ENCODE measurements at places on chromosomes 3 and 15. TPM values are rescaled to one million over a fixed set of nuclear protein-coding genes. Genes with fewer than 3 reads are reported as not detected.

DNA sequence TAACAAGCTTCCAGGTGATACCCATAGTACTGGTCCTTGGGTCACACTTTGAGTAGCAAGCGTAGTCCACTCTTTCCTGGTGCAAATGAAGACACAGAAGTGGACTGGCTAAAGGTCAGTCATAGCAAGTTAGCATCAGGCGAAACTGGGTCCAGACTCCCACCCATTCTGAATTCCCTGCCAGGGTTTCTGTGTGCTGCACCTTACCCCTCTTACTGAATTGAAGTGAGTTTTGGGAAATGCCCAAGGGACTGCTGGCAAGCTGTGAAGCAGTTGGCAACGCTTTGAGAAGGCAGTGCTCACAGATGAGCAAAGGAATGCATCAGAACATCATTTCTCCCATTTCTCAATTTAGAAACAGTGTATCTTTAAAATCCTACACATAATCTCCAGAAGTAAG is 1.8 kb upstream of the LSG1 start:
- no peak for DNase-seq

GRCh38 chr3:76025561-76025960 is 240.2 kb upstream of the ZNF717 start:
- no peak for DNase-seq

DNA sequence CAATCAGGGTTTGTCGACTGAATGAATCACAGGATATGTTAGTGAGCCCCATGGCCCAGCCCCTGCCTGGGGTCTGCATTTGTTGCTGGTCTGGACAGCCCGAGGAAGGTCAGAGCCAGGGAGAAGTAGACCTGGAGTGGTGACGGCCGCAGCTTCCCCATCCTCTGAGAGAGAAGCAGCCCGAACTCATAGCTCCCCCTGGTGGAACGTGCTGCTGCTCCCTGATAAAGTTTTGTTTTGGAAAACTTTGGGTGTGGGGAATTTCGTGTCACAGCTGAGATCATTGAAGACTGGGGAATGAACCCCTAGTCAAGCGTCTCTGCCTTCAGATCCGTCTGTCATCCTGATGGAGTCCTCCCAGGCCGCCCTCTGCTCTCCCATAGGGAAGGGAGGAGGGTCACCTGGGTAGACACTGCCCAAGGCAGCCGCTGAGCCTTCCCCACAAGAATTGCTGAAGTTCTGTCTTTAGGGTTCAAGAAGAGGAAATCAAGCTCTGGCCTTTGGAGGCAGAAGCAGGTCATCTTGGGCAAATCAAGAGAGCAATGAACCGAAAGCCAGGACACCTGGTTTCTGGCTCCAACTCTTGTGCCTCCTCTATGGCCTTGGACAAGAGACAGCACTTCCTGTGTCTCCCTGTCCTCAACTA is 60.5 kb downstream of the GLDN start:
- peak; percentile 59 for DNase-seq

GRCh38 chr3:73552700-73553099 is 72.0 kb downstream of the PDZRN3 start:
- DNase-seq: peak; percentile 47

- DNase-seq: no peak
Measured at GRCh38 chr3:64111872-64112271, 88.6 kb upstream of the PSMD6 start.

DNAH12 gene
- total RNA-seq: 0.32 TPM

GRCh38 chr3:12750658-12751071 is 8.4 kb downstream of the TMEM40 start:
- DNase-seq: peak; percentile 91

- DNase-seq: no peak
Measured at GRCh38 chr3:148880681-148881080, 15.6 kb downstream of the CPA3 start.

DNA sequence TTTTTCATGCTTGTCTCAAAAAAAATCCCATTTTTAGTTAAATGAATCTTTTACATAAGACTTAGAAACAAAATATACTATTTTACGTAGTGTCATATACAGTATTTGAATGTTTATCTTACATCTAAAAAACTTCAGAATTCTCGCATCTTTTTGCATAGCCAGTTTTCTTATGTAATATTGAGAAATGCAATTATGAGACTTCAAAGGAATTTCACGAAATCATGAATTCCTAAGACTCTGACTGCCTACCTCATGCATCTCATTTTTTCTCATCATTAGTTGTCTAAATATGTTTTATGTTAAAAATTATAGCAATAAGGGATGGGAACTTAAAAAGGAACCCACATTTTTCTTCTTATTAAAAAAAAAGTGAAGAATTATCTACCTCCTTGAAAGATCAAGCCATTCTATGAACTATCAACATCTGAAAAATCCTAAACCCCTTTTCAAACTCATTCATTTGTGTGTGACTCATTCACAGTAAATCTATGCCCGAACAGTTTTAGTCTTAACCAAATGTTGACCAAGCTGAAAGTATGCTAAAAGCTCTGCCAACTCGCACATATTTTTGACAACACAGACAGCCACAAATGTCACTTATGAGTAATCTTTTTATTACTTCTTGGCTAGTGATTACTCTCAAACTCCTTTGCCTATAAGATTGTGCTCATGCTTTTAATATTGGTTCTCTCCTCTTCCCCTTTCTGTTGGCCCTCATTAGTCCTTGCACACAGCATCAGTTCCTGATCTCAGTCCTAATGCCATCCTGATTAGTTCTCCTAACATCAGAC is 115.9 kb downstream of the DCLK3 start:
- peak; percentile 63 for DNase-seq

SCG3 gene
- not detected for total RNA-seq

- no peak for DNase-seq
Measured at GRCh38 chr3:99212969-99213368, 311.5 kb upstream of the DCBLD2 start.

DNA sequence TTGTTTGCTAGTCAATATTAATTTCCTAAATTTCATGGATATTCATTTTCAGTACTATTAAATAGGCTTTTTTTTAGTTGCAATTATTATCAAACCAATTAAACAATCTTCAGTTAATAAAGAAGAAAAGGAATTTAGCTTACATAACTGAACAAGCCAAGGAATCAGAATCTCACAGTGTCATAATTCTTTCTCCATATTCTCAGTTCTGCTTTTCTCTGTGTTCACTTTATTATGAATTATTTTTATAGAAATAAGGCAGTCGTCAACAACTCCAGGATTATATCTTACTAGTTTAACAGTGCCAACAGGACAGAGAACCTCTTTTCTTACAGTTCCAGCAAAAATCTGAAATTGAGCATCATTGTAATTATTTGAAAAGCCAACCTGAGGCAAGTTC is 221.7 kb downstream of the CGGBP1 start:
- no peak for DNase-seq

ATP13A5 gene
- not detected for total RNA-seq

- no peak for DNase-seq
Measured at GRCh38 chr3:129617381-129618185, 11.1 kb upstream of the PLXND1 start.

DNA sequence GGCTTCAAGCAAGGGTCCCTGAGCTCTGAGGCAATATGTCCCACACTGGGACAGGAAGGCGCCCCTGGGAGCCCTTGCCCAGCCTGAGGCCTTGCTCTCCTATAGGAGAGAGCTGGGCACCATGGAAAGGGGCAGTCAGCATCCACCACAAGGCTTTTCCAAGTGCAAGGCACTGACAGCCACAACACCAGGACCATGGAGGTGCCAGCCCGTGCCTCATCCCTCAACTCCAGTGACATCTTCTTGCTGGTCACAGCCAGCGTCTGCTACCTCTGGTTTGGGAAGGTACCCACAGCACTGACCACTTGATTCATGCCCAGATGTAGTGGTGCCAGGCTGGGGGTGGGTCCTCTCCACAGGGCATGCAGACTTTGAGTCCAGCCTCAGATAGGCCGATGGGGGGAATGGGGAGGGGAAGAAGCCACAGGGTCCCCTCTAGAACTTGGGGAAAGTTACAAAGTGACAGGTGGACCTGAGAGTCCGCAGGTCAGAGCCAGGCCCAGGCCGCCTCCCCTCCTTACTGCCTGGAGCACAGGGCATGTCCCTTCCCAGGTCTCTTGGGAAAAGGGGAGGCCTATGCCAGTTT is 11.8 kb downstream of the VILL start:
- no peak for DNase-seq

GRCh38 chr3:103446953-103447629 is 1012.3 kb downstream of the ZPLD1 start:
- no peak for DNase-seq

OIP5 gene
- not detected for total RNA-seq

- peak; percentile 57 for DNase-seq
Measured at GRCh38 chr15:31489801-31490646, 163.4 kb downstream of the KLF13 start.

DNA sequence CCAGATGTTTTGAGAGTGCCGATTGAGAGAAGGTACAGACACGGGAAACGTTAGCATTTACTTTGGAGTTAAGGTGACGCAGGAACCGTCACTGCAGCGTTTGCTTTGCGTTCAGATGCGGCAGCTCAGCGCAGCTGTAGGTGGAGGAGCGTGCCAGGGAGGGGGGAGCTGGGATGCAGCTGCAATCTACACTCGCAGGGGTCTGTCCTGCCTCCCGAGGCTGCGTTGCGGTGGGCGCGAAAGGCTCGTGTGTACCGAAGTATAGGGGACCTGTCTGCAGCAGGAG is 425 bp upstream of the FYTTD1 start:
- DNase-seq: no peak

DNA sequence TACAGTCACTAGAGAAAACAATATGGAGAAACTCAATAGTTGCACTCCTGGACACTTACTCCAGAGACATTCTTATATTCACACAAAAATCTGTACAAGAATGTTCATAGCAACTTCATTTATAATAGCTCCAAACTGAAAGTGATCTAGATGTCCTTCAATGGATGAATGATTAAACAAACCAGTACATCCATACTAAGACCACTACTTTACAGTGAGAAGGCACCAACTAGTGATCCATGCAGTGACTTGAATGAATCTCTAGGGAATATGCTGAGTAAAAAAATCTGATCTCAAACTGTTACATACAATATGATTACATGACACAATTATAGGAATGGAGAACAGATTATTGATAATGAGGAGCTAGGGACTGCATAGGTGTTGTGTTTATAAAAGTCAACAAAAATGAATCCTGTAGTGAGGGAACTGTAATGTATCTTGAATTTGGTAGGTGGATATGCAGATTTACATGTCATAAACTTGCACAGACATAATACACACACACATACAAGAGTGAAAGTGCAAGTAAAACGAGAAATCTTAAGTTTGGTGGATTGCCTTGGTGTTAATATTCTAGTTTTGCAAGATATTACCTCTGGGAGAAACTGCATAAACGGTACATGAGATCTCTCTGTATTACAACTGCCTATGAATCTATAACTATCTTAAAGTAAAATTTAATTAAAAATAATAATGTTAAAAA is 85.7 kb downstream of the SPATA16 start:
- no peak for DNase-seq

DNA sequence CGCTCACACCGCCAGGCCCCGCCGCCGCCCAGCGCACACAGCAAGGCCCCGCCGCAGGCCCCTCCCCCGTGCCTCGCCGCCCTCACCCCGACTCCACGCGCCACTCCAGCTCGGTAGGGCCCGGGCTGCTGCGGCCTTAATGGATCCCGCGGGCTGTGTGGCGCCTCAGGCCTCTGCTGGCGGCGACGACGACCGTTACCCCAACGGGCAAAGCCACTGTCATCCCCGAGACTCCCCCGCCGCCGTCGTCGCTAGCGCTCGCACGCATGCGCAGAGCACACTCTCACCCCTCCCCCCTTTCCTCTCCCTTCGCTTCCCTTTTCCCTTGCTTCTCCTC is at the start of gene MSL2:
Gene MSL2 (minus strand): TSS at position 272 of the 337 bp plus-strand sequence. CDS start 1,222 bp downstream, outside the sequence.
- DNase-seq: no peak

- DNase-seq: peak; percentile 96
Measured at GRCh38 chr3:177724020-177724638, 526.8 kb upstream of the TBL1XR1 start.

DNA sequence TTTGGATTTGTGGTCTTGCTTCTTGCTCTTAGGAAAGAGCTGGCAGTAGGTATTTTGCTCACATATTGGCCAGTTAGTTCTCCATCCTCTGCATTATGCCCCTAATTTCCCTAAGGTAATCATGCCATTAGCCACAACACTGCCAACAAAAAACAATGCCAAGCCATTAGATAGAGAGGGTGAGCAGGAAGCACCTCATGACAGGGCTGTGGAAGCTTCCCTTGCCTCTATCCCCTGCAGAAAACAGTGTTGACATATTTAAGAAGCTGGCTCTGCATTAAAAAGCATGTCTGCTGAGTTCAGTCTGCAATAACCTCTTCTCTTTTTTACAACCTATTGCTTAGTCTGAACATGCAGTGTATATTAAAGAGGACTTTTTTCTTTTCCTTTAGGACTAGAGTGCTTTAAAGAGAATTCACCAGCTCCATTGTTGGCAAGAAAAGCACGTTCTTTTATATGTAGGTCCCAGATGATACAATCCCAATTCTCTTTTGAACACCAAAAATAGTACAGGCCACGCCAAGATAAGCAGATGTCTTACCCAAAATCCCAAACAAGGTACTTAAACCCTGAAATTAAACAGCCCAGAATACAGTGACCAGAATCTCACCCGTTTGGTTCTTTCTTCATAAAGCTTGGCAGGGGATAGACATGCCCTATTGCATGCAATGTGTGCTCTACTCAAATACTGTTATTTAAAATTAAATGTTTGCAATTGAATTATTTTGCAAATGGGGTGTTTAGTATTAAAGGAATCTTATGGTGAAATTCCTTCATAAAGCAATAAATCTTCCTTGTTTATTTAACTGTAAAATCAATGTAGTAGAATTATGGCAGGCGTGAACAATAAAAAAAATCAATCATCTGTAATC is 93.7 kb upstream of the UBE3A start:
- no peak for DNase-seq

DNA sequence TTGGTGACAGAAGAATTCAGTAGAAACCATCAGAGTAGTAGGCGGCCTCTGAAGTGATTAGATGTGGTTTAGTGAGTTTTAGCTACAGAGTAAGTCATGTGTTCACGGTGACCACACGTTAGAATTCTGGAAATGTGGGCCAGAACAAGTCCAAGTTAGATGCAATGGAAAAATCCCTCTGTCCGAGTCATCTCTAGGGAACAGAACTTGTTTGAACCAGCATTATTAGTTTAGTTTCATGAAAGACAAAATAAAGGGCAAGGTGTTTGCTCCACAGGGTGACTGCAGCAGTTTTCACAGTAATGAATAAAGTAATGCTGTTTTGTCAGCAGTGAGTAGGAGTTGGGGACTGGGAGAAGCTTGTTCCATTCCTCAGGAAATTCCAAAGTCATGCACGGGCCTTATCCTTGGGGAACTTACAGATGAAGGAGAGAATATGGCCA is 100.2 kb downstream of the CGNL1 start:
- DNase-seq: peak; percentile 51

DNA sequence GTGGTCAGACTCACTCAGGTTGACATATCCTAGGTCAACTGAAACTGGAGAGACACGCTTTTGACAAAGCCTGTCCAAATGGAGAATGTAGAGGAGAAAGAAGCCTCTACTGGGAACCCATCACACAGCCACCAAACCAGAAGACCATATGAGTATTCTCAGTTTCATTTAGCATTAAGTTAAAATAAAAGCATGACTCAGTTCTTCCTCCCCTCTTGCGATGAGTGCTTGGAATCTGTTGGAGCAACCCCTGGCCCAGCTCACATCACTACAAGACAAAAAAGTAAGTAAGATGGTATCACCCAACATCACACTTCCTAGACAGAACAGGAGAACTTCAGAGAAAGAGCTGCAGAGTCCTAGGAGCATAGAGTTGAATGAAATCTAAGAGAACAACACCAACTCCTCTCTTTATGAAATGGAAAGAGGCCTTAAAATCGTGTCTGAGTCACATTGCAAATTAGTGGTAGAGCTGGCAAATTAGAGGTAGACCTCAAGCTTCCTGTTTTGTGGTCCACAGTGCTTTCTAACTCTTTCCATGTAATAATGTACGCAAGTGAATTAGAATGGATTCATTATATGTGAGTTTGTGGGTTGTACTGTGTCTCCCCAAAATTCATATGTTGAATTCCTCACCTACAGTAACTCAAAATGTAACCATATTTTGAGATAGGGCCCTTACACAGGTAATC is 51.2 kb downstream of the FGF12 start:
- no peak for DNase-seq
